H1 (cell line): ENCODE measurements at places on chromosomes 5 and 9.

- H3K4me3 ChIP-seq, result no peak overlapping the region
- H3K4me1 ChIP-seq, result no peaks in the 10 kb centered on the region
- no peak for DNase-seq
Observed at GRCh38 chr9:5510989-5511388, 658 bp downstream of the PDCD1LG2 start.

- no peaks in the 10 kb centered on the region for H3K27me3 ChIP-seq
- H3K4me3 ChIP-seq, result peak overlapping the region; percentile 83
- H3K36me3 ChIP-seq, result no peaks in the 10 kb centered on the region
- peaks cover 8% of the 10 kb centered on the region for H3K4me1 ChIP-seq
- DNase-seq, result no peak
Observed at GRCh38 chr5:127031147-127031862, 947 bp upstream of the MARCHF3 start.

DNA sequence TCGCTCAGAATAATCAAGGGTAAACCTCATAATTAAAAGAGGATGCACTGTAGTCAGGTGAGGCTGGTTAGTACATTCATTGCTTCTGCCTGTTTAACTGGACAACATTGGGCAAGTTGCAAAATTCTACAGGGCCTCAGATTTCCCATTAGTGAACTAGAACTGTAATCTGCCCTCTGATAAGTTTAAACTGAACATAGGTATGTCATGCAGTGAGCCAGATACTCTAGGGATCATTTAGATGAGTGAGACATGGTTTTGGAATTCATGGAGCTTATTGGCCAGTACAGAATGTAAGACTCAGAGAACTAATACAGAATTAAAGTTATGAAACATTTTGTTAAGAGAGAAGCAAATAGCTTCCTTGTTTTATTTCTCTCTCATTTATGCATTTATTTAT is 35.9 kb downstream of the RNF44 start:
- H3K4me1 ChIP-seq, result no peaks in the 10 kb centered on the region
- H3K4me3 ChIP-seq, result no peak overlapping the region
- H3K27me3 ChIP-seq, result no peaks in the 10 kb centered on the region
- DNase-seq, result no peak
- peaks cover 45% of the 10 kb centered on the region for H3K36me3 ChIP-seq
- no peak overlapping the region for H3K27ac ChIP-seq

GRCh38 chr5:153797484-153797883 is 241.2 kb downstream of the FAM114A2 start:
- H3K4me1 ChIP-seq, result no peaks in the 10 kb centered on the region
- no peak for DNase-seq
- no peak overlapping the region for H3K4me3 ChIP-seq
- H3K27me3 ChIP-seq, result no peaks in the 10 kb centered on the region

GRCh38 chr9:98822661-98823060 is 15.2 kb downstream of the GALNT12 start:
- no peak for DNase-seq
- peaks cover 3% of the 10 kb centered on the region; the same call in 1 of the 2 replicates for H3K36me3 ChIP-seq
- H3K4me3 ChIP-seq, result no peak overlapping the region

DNA sequence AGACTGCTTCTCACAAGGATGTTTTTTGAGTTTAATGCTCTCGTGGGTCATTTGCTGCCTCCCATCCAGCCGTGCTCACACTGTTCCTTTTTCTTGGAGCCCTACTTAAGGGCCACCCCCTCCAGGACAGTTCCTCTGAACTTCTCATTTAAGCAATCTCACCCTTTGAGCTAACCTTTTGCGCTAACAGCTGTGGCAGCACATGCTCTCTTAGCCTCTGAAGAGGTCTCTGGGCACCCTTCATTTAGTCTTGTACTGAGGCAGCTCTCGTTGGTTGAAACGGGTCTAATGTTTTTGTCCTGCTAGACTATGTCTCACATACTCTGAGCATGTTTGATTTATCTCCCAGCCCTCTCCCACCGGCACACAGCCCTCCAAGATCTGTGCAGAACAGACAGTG is 11.8 kb downstream of the ALDH1B1 start:
- H3K27ac ChIP-seq, result no peak overlapping the region
- no peaks in the 10 kb centered on the region for H3K27me3 ChIP-seq
- no peaks in the 10 kb centered on the region for H3K36me3 ChIP-seq
- H3K4me3 ChIP-seq, result no peak overlapping the region
- no peak for DNase-seq

DNA sequence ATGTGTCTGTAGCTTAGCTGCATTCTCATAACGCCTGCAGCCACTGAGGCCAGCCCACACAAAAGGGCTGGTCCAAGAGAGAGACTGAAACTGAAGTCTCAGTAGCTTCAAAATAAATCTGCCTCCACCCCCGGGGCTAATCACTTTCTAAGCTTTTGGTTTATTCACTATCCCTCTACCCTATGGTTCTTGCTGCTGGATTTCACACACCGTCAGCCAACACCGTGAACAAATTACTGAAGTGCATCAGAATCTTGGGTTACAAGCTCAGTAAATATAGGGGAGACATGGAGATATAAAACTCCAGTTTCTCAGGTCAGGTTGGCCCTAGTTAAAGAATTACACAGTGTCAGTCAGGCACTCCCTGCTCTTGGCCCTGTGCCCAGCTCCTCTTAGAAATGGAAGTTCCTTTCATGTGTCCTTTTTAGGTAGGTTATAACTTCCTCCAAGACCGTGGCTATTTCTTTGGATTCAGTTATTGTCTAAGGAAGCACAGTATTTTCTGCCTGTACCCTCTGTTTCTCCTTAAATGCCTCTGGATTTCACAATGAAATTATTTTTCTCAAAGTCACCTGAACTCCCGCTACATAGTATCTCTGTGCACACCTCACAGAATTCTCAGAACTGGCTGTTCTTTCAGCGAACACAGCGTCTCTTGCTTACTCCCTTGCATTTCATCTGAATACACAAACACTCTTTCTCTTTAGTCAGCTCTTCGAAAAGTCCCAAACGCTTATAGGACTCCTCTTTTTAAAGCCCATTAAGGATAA is 112.5 kb downstream of the FAM174A start:
- no peaks in the 10 kb centered on the region for H3K36me3 ChIP-seq
- H3K27ac ChIP-seq, result no peak overlapping the region
- no peaks in the 10 kb centered on the region for H3K27me3 ChIP-seq

DNA sequence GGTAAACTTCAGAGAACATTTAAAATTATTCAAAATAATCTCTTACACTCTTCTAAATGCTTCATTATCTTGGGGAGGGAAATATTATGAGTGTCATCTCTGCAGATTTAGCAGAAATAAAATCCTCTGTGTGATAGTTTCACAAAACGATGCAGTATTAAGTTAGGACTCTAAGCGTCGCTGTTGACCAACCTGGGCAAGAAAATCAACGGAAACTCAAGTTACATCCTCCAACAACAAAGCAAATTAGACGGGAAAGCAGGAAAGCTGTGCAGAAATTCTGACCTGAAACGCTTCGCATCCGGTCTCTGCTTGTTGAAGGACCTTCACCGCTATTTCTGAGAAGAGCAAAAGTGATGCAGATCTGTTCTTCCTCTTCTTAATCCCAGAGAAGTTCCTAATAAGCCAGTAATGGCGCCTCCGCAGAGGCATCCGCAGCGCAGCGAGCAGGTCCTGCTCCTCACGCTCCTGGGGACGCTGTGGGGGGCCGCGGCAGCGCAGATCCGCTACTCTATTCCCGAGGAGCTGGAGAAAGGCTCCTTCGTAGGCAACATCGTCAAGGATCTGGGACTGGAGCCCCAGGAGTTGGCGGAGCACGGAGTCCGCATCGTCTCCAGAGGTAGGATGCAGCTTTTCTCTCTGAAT is at the start of gene PCDHGA6:
TSS of gene PCDHGA6 (plus strand) at position 219 of the 645 bp plus-strand sequence. CDS start at position 412, 193 bp downstream.
- H3K27me3 ChIP-seq, result no peaks in the 10 kb centered on the region
- H3K4me3 ChIP-seq, result no peak within 1 kb of the TSS
- no peak within 1 kb of the TSS for H3K27ac ChIP-seq
- H3K4me1 ChIP-seq, result no peaks in the 10 kb centered on the region

- H3K36me3 ChIP-seq, result no peaks in the 10 kb centered on the region
- no peaks in the 10 kb centered on the region for H3K27me3 ChIP-seq
- no peak overlapping the region for H3K4me3 ChIP-seq
- no peak for DNase-seq
- no peak overlapping the region for H3K27ac ChIP-seq
Observed at GRCh38 chr9:116491219-116491618, 195.9 kb upstream of the TRIM32 start.

GRCh38 chr5:125228363-125229070 is 482.1 kb upstream of the ZNF608 start:
- H3K36me3 ChIP-seq, result no peaks in the 10 kb centered on the region
- DNase-seq, result no peak
- H3K4me1 ChIP-seq, result no peaks in the 10 kb centered on the region
- H3K27me3 ChIP-seq, result no peaks in the 10 kb centered on the region
- no peak overlapping the region for H3K27ac ChIP-seq

GRCh38 chr5:159762921-159763320 is 153.4 kb upstream of the ADRA1B start:
- no peaks in the 10 kb centered on the region for H3K27me3 ChIP-seq
- no peak for DNase-seq
- no peaks in the 10 kb centered on the region for H3K36me3 ChIP-seq
- no peak overlapping the region for H3K27ac ChIP-seq
- no peak overlapping the region for H3K4me3 ChIP-seq

DNA sequence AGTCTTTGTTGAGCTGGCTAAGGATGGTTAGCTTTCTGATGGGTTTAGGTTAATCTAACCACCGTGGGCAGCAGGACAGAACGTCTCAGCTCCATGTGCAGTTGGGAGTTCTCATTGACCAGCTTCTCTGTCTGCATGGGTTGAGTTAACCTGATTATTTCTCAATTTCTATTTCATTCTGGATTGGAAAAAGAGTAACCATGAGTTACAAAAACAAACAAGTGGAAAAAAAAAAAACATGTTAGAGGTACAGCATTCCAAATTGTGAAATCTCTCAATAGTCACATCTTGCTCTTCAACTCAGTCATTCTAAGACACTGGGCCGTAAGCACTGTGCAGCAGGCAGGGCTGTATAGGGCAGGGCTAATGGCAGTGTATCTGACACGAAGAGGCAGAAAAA is 343.7 kb upstream of the KLF4 start:
- no peak overlapping the region for H3K4me3 ChIP-seq
- H3K4me1 ChIP-seq, result no peaks in the 10 kb centered on the region
- no peak overlapping the region for H3K27ac ChIP-seq
- H3K36me3 ChIP-seq, result no peaks in the 10 kb centered on the region

- H3K36me3 ChIP-seq, result no peaks in the 10 kb centered on the region
- H3K27ac ChIP-seq, result no peak overlapping the region
- peaks cover 2% of the 10 kb centered on the region; the same call in 1 of the 2 replicates for H3K4me1 ChIP-seq
- H3K27me3 ChIP-seq, result no peaks in the 10 kb centered on the region
- H3K4me3 ChIP-seq, result no peak overlapping the region
- no peak for DNase-seq
Observed at GRCh38 chr5:78574731-78575161, 73.8 kb downstream of the LHFPL2 start.

GRCh38 chr9:129242191-129242941 is 64.3 kb upstream of the IER5L start:
- H3K4me1 ChIP-seq, result peaks cover 10% of the 10 kb centered on the region
- H3K36me3 ChIP-seq, result no peaks in the 10 kb centered on the region
- H3K27me3 ChIP-seq, result no peaks in the 10 kb centered on the region; the same call in 1 of the 2 replicates
- no peak overlapping the region for H3K4me3 ChIP-seq
- no peak for DNase-seq

- H3K27ac ChIP-seq, result no peak overlapping the region
- no peaks in the 10 kb centered on the region for H3K27me3 ChIP-seq
- peaks cover 45% of the 10 kb centered on the region for H3K36me3 ChIP-seq
- H3K4me3 ChIP-seq, result no peak overlapping the region
Observed at GRCh38 chr9:81678088-81678487, 11.3 kb downstream of the TLE1 start.

DNA sequence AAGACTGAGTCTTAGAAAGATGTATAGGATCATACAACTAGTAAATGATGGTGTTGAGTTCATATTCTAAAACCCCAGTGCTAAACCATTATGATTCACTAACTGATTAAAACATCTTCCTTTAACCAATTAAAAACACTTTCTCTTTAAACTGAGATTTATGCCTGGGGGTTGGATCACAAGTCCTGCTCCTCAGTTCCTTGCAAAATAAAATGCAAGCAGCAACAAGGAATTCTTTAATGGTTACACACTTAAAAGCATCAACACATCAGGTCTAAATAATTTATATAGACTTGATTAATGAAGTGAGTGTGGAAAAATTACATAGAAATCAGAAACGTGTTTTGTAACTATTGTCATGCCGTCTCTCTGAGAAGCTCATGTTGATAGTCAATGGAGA is 189.2 kb downstream of the TARS1 start:
- no peaks in the 10 kb centered on the region for H3K27me3 ChIP-seq
- no peak for DNase-seq
- H3K4me3 ChIP-seq, result no peak overlapping the region
- no peaks in the 10 kb centered on the region for H3K36me3 ChIP-seq

GRCh38 chr9:112075009-112075378 is 100.1 kb downstream of the SUSD1 start:
- no peaks in the 10 kb centered on the region for H3K27me3 ChIP-seq
- H3K4me1 ChIP-seq, result 0 out of 2 replicates have a peak, but pooled peaks cover 2% of the 10 kb centered on the region
- no peak for DNase-seq
- no peak overlapping the region for H3K27ac ChIP-seq
- H3K4me3 ChIP-seq, result no peak overlapping the region
- H3K36me3 ChIP-seq, result no peaks in the 10 kb centered on the region

DNA sequence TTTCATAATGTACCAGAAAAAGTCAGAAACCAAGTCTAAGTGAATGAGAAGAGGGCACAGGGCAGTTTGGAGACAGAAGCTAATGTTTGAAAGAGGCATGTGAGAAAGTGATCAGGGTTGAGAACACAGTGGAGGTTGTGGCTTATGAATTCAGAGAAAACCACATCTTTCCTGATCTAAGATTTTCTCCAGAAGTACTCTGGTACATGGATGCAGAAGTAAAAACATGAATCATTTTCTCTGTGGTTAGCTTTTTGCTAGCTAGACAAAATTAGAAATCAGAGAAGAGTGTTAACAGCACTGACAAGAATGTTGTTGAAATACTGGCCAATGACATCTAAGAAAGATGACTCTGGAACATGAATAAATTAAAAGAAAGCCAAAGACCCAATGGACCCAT is 541.1 kb downstream of the DNAH5 start:
- no peaks in the 10 kb centered on the region for H3K4me1 ChIP-seq
- no peak for DNase-seq
- no peaks in the 10 kb centered on the region for H3K36me3 ChIP-seq
- H3K27me3 ChIP-seq, result no peaks in the 10 kb centered on the region
- H3K4me3 ChIP-seq, result no peak overlapping the region

- no peak for DNase-seq
- peaks cover 2% of the 10 kb centered on the region; the same call in 1 of the 2 replicates for H3K36me3 ChIP-seq
- peak overlapping the region; percentile 82 for H3K4me3 ChIP-seq
- H3K27me3 ChIP-seq, result no peaks in the 10 kb centered on the region
Observed at GRCh38 chr9:135906291-135907005, 898 bp downstream of the CAMSAP1 start.

GRCh38 chr5:56482363-56482762 is 249.2 kb upstream of the ANKRD55 start:
- H3K27ac ChIP-seq, result no peak overlapping the region
- no peak for DNase-seq
- peaks cover 8% of the 10 kb centered on the region for H3K27me3 ChIP-seq

DNA sequence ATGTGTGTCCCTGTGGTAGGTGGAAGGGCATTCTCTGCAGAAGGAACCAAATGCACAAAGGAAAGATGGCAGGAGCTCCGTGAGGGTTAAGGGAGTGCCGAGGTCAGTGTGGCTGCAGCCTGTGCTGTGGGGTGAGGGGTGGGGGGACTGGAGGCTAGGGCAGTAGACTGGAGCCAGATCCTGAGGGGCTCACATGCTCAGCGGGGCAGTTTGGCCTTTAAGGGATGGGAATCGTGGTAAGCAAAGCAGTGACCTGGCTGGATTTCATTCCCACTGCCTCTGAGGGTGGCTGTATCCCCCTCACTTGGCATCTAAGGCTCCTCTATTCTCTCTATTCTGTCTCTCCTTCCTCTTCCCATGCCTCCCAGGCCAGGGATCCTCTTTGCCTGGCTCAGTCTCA is 15.6 kb downstream of the PITX1 start:
- H3K4me3 ChIP-seq, result no peak overlapping the region
- no peaks in the 10 kb centered on the region for H3K4me1 ChIP-seq
- no peaks in the 10 kb centered on the region for H3K27me3 ChIP-seq
